ENCODE measurements at places on chromosomes 1 and 21. TPM values are rescaled to one million over a fixed set of nuclear protein-coding genes. Genes with fewer than 3 reads are reported as not detected.

The IL6R gene
- 25.8 TPM for total RNA-seq

The NOS1AP gene
- 0.39 TPM for total RNA-seq

The ERVH48-1 gene
- total RNA-seq: not detected

The CFAP126 gene
- 0.33 TPM for total RNA-seq

The BTBD19 gene
- 3.4 TPM for total RNA-seq

The RFX5 gene
- 24.7 TPM for total RNA-seq

The LCE1E gene
- not detected for total RNA-seq

The OR2L8 gene
- total RNA-seq: not detected

The C8A gene
- total RNA-seq: not detected

The GJA9 gene
- total RNA-seq: not detected

The CFHR3 gene
- 0.32 TPM for total RNA-seq

The PRAMEF25 gene
- not detected for total RNA-seq

The C1orf87 gene
- not detected for total RNA-seq

The ACTL8 gene
- total RNA-seq: 1.7 TPM

The ZP4 gene
- total RNA-seq: not detected

The FAM72D gene
- 6.9 TPM for total RNA-seq

The B4GALT2 gene
- total RNA-seq: 67.6 TPM

The LPAR3 gene
- total RNA-seq: 0.23 TPM

The TMEM51 gene
- 38.0 TPM for total RNA-seq

The VAV3 gene
- total RNA-seq: 1.4 TPM

The C1orf185 gene
- total RNA-seq: not detected

The HSPA6 gene
- 1.1 TPM for total RNA-seq

The LAMB3 gene
- 23.2 TPM for total RNA-seq

The CCNL2 gene
- 44.2 TPM for total RNA-seq

The LCE3E gene
- not detected for total RNA-seq

The WRAP73 gene
- total RNA-seq: 14.7 TPM

The FAM229A gene
- 3.2 TPM for total RNA-seq

The ANKRD35 gene
- not detected for total RNA-seq

The TNFSF4 gene
- 0.05 TPM for total RNA-seq

The ASTN1 gene
- total RNA-seq: not detected

The GBP1 gene
- 0.22 TPM for total RNA-seq

The ELOVL1 gene
- 137 TPM for total RNA-seq

The B3GALT2 gene
- total RNA-seq: not detected

The CATSPER4 gene
- not detected for total RNA-seq

The MIXL1 gene
- total RNA-seq: not detected

The LCE1D gene
- total RNA-seq: not detected

The NEK2 gene
- total RNA-seq: 47.4 TPM

The C2CD2 gene
- total RNA-seq: 8.2 TPM

The CBR3 gene
- 13.4 TPM for total RNA-seq

The SPATA1 gene
- total RNA-seq: 0.75 TPM

The PRDM16 gene
- 0.31 TPM for total RNA-seq

The RGS13 gene
- total RNA-seq: not detected

The LCE2A gene
- not detected for total RNA-seq

The SOX13 gene
- total RNA-seq: 19.0 TPM

The LIN28A gene
- total RNA-seq: not detected

The SIM2 gene
- total RNA-seq: 9.2 TPM

The APOBEC4 gene
- not detected for total RNA-seq

The TMEM82 gene
- not detected for total RNA-seq

The NBPF20 gene
- 3.5 TPM for total RNA-seq

The COL8A2 gene
- total RNA-seq: 0.08 TPM

The HSD3B2 gene
- total RNA-seq: not detected

The HNRNPR gene
- 176 TPM for total RNA-seq

The EDARADD gene
- total RNA-seq: 2.8 TPM

The NLRP3 gene
- not detected for total RNA-seq

The VPS72 gene
- 44.8 TPM for total RNA-seq

The AKT3 gene
- total RNA-seq: 21.3 TPM

The C1orf52 gene
- total RNA-seq: 15.8 TPM

The CITED4 gene
- 39.5 TPM for total RNA-seq

The KANK4 gene
- 0.52 TPM for total RNA-seq
